Hindlimb muscle (tissue), 1 donor: ENCODE measurements at places on chromosomes 12 and 14. TPM values are rescaled to one million over a fixed set of nuclear protein-coding genes. Genes with fewer than 3 reads are reported as not detected.

The SLC7A8 gene
- 5.6 TPM for polyA plus RNA-seq

The ACYP1 gene
- 16.4 TPM for polyA plus RNA-seq

DNA sequence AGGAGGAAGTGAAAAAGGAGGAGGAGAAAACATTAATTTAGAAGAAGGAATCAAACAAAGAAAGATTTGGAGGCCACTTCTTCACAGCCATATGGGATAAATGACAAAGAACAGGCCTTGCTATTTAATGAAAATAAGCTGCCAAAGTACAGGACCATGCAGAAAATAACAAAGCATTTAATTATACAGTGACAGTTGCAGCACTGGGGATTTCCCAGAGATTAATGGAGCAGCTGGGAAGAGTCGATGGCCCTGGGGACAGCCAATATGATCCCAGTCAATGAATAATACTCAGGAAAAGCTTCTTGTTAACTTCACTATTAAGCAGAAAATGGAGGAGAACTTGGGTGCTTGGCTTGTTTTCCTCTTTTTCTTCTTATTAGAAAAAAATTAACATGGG, 34.6 kb downstream of the RERG start:
- DNase-seq = no peak

- DNase-seq = no peak
Observed at GRCh38 chr12:6887460-6887859, 14.4 kb upstream of the SPSB2 start.

DNA sequence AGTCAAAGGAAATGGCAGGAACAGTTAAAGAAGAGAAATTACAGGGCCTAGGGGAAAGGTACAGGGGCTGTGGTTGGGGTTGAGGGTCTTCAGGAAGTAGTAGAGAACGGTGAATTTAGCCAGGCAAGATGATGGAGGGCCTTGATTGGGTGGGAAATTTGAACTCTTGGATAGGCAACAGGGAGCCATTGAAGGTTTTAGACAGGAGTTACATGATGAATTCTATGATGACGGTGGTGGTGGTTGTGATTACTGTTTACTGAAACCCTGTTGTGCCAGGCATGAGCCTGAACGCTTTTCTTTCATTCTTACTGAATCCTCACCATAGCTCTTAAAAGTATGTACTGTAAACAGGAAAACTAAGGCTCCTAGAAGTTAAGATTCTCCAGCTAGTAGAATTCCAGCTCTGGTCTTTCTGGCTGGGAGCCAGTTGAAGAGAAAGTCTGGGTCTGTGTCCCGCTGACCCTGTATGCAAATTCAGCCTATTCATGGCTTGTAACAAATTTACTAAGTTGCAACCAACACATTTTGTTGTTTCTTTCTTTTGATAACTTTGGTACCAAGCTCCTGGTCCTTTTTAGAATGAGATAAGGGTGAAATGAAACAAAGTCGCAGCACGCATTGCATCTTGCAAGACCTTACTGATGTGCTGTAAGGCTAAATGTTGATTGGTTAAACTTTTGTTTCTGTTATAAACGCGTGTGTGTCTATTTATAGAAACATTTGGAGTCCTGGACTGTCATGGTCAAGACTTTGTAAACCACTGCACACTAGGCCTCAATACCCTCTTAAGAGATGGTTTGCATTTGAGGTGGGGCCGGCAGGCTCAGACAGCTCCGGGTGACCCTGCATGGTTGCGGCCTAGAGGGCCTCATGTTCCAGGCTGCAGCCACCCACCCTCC, 6.0 kb downstream of the ORAI1 start:
- no peak for DNase-seq

GRCh38 chr12:91009319-91009950, 4.7 kb upstream of the EPYC start:
- no peak for DNase-seq
